ENCODE measurements at places on chromosomes 11 and 22.
A peak's percentile ranks its signal among the peaks of the same experiment; 100 is the strongest.

- DNase-seq, result no peak
Observed at GRCh38 chr11:2767801-2768200, 68.0 kb upstream of the KCNQ1OT1 start.

DNA sequence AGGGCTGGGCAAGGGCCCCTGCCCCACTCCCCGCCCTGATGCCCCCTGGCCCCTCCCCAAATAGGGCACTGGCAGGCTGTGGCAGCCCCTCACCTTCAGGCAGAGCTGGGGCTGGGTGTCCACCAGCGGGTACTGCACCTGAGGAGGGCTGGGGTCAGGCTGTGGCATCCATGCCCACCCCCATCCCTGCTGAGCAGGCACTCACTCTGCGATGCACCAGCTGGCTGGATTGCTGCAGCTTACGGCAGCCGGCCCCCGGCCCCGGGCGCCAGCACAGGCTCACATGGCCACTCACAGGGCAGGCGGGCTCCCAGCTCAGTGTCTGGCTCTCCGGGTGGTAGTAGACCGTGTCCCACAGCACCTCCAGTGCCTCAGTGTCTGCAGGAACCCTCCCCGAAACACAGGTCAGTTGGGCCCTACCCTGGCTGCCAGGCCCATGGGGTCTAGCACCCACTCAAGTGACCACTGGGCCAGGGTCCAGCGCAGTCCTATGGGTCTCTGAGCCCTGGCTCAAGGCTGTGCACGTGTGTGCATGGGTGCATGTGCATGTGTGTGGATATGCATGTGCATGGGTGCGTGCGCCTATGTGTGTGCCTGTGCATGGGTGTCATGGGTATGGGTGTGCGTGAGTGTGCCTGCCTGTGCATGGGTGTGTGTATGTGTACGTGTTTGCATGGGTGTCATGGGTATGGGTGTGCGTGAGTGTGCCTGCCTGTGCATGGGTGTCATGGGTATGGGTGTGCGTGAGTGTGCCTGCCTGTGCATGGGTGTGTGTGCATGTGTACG, 14.4 kb downstream of the IL17REL start:
- DNase-seq, result no peak

- DNase-seq, result no peak
Observed at GRCh38 chr11:79937676-79938334, 497.0 kb upstream of the TENM4 start.

GRCh38 chr22:24466716-24467328, 28.3 kb upstream of the UPB1 start:
- DNase-seq, result peak; percentile 32

- DNase-seq, result no peak
Observed at GRCh38 chr11:57308426-57309060, 16.2 kb downstream of the TNKS1BP1 start.

- DNase-seq, result peak; percentile 62
Observed at GRCh38 chr11:126355324-126355925, at the start of gene ST3GAL4. ST3GAL4 (plus strand) TSS chr11:126355686; CDS start chr11:126406156, 50,470 bp downstream.

DNA sequence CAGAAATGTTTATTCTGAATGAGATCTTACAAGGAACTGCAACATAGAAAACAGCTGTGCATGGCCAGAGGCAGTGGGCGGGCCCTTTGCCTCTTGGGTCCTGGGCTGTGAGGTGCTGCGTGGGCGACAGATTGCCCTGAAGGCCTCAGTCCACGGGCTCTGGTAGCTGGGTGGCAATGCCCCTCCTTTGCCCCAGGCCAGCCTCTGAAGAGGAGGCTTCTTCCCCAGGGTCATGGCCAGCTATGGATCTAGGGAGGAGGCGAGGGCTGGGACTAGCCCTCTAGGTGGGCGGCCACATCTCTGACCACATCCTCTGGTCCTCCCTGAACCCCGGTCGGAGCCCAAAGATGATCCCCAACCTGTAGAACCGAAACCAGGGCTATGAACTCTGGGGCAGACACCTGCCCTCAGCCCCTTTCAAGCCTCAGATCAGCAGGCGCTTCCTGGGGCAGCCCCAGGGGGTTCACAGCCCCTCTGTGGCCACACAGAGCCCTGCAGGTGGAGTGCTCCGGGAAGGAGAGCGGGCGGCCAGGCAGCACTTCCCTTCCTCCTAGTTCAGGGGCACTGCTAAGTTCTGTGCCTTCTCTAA, 6.6 kb upstream of the CDC42BPG start:
- no peak for DNase-seq

DNA sequence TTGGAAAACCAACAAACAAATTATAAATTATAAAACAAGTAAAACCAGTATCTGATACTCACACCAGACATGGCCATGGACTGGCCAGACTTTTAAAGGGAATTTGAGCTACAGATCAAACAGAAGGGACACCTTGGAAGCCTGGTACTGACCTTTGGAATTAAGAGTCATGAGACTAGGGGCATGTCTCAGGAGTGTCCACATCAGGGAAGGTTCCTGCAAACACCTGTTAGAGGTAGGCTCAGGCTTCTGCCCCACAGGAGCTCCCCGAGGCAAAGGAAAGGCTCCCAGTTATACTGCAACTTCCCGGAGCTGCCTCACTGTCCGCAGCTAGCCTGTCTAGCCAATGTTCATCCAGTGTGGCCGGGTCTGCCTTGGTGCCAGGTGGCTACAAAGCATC, 290.1 kb downstream of the BUD13 start:
- no peak for DNase-seq

- peak; percentile 15 for DNase-seq
Observed at GRCh38 chr11:106156290-106156937, 79.0 kb downstream of the AASDHPPT start.

DNA sequence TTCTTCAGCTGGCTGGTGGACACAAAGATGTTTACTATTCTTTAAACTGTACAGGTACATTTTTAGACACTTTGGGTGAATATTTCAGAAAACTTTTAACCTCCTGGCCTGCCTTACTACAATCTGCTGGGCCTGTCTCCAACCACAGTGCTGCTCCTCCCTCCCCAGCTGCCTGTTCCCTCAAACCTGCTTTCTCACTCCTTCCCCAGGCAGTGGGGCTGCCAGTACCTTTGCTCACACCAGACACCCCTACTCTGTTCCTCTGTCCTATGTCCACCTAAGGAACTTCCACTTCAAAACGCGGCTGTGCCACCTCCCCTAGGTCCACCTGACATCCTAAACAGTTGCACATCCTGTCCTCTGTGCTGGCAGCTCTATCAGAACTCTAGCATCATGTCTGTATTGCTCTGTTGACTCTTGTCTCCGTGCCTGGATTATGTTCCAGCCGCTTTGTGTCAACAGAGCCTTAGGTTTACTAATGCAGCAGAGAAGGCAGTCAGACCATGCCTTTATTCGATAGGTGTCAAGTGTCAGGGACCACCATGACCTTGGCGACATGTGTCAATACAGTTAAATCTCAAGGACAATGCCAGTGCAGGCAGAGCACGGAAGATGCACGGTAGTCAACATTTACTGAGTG, 13.4 kb downstream of the ZP1 start:
- no peak for DNase-seq

GRCh38 chr22:37025500-37026070, 6.0 kb downstream of the MPST start:
- DNase-seq, result no peak

GRCh38 chr11:48063424-48063978, 83.1 kb downstream of the PTPRJ start:
- no peak for DNase-seq

- DNase-seq, result no peak
Observed at GRCh38 chr22:42207918-42208317, 62.5 kb downstream of the TCF20 start.

GRCh38 chr11:123301013-123301591, 106.1 kb upstream of the CLMP start:
- peak; percentile 15 for DNase-seq

DNA sequence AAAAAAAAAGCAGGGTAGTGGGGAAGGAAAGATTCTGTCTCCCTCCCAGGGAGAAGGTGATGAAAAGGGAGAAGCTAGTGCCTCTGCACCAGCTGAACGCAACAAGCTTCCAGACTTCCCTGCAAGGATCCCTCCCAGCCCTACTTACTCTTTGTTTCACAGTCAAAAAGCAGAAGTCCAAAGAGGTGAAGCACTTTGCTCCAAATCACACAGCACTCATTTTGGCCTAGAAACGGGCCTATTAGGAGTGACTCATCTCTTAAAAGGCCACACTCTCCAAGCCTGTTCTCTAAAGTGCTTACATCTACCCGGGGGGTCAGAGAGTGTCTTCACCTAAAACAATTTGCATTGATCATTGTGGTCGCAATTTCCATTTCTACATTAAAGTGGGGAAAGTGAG, 17.7 kb upstream of the GRK3 start:
- DNase-seq, result no peak

DNA sequence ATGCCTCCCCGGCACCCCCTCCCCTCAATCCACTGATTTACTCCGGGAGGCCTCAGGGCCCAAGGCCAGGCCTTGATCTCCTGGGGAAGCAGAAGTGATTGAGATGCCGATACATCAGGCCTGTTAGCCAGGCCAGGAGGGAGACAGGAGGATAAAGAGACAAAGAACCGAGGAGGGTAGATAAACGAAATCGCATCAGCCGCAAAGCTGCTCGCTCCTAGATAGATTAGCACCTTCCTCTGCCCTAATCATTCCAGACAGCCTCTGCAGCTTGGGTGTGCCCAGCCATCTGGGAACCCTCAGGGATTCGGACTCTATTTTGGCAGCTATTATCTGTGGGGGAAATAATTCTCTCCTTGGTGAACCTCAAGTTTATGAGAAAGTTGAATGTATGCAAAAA, 121.2 kb downstream of the ABTB2 start:
- no peak for DNase-seq

GRCh38 chr11:112025707-112026106, 499 bp downstream of the DLAT start:
- no peak for DNase-seq

DNA sequence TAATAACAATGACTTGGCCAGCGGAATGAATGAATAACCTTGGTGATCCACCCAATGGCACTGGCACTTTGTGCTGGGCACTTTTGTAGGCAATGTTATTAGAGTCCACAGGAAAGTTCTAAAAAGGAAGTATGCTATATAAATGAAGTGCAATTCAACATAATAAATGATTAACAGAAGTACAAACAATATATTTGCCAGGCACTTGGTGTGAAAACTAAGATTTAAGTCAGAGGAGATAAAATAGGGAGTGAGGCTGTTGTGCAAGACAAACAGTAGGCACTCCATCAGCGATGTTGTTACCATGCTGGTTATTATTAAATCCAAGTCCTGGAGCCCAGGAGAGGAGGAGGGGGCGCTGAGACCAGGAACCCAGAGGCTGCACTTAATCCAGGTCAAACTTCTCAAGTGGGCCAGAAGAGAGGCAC, 173.8 kb downstream of the LARGE1 start:
- no peak for DNase-seq

DNA sequence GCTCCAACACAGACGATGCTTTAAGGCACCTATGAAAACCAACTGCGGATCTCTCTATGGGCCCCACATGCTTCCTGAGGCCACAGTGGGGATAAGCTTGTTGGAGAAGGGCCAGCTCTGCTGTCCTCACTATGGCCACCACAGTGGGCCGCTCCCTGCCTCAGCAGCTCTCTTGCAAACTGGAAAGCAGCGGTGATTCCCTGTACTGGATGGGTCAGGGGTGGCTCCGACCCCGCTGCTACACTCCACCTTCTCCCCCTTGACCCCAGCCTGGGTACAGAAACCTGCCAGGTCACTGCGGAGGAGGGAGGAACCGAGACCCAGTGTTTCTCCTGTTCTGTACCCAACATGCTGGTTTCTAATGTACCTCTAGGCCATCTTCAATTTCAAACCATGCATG, 403.9 kb downstream of the CTTN start:
- DNase-seq, result no peak

- no peak for DNase-seq
Observed at GRCh38 chr11:78325274-78325781, 92.3 kb downstream of the GAB2 start.

DNA sequence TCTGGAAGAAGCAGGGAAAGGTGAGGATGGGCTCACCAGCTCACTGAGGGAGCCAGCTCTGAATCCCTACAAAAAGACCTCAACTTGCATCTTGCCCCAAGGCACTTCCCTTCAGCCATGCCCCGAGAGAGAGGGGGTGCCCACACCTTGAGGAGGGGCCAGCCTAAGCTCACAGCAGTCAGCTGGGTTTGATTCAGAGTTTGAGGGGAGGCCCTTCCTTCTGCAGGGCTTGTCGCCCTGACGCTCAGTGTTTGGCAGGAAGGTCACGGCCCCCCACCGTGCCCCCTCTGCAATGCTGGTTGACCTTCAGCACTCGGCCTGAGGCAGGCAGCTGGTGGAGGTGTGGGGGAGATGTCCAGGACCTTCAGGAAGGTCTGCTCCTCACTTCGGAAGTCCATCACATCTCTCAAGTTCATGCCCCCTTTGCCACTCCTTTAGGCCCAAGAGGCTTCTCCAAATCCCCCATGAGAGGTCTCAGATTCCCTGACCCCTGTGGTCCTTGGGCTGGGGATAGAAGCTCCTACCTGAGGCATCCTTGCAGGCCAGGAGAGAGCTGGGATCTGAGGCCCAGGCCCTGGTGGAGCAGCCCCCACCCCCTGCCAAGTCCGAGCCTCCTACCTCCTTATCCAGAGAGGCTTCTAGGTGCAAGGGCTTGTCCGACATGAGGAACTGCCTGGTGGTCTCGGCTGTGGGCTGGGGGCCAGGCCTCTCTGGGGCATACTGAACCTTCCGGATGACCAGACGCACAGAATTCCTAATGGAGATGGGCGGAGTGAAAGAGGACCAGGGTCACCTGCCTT, 37.6 kb downstream of the TPBGL start:
- DNase-seq, result no peak

DNA sequence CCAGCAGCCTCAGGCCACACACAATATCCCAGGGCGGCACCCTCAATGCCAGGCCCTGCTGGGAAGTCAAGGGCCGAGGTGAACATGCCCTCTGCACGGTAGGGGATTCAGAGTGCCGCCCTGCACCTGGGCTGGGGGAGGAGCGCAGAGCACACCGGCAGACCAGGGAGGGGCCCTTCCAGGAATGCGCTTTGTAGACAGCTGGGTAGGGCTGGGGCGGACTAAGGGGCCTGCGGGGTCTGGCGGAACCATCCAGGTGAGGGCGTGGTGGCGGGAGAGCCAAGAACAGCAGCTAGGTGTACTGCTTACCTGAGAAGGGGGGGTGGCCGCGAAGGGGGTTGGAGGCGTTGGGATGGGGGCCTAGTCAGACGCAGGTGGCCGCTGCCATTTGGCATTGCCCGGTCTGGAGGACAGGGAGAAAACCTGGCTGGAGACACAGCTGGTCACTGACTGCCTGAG, 26.0 kb downstream of the DUSP8 start:
- DNase-seq, result no peak

GRCh38 chr11:57459164-57460021, 935 bp upstream of the RTN4RL2 start:
- no peak for DNase-seq
